Breast epithelium (tissue), 4 donors: ENCODE measurements at places on chromosomes 2 and 18. TPM values are rescaled to one million over a fixed set of nuclear protein-coding genes. Genes with fewer than 3 reads are reported as not detected.

TNS1 gene
- total RNA-seq, result 577 TPM

NPHP1 gene
- total RNA-seq, result 7.2 TPM

MYO1B gene
- total RNA-seq, result 34.1 TPM

ANKRD53 gene
- total RNA-seq, result 3.2 TPM

C2orf80 gene
- total RNA-seq, result not detected

CNGA3 gene
- not detected for total RNA-seq
